Activated CD4-positive, alpha-beta T cell treated with anti-CD3 and anti-CD28 coated beads for 4 hours (primary cell): ENCODE measurements at places on chromosomes 7 and 10.

- DNase-seq = no peak
These were observed 393.1 kb downstream of the EXOC4 start for GRCh38 chr7:133645884-133646391.

DNA sequence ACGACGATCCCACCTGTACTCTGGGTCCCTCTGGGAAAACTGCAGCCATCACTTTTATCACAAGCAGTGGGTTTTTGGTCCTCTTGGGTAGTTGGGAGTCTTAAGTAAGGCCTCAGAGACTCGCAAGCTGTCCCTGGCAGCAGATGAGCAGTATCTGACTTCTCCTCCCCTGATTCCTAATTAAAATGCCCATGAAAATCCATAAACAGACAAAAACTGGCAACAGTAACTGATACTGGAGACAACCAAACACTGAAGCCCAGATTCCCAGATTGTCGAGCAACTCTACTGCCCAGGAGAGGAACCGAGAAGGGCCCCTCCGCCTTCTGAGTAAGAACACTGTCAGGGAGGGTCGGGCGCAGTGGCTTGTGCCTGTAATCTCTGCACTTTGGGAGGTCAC is 333.8 kb downstream of the CALN1 start:
- no peak for DNase-seq

DNA sequence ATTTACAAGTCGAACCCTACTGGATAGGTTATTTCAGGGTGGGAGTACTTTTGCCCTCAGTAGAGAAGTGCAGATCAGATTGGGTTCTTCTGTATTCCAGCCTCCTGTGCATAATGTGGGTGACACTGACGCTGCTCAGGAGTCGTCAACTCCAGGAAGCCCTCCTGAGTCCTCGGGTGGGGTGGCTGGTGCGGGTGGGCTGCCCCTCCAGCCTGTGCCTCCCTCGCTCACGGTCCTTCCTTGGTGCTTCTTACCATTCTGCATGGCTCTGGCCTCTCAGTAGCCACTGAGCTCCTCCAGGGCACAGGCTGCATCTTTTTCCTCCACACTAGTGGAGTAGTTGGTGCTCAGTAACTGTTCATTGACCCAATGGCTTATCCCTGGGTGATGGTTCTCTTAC is 4.3 kb downstream of the CDH23 start:
- no peak for DNase-seq

- DNase-seq = no peak
These were observed 599.6 kb upstream of the POT1 start for GRCh38 chr7:125529249-125529648.

GRCh38 chr7:97639036-97639435 is 92.8 kb upstream of the TAC1 start:
- DNase-seq = no peak

GRCh38 chr10:123841560-123841959 is 50.0 kb downstream of the CPXM2 start:
- DNase-seq = no peak

DNA sequence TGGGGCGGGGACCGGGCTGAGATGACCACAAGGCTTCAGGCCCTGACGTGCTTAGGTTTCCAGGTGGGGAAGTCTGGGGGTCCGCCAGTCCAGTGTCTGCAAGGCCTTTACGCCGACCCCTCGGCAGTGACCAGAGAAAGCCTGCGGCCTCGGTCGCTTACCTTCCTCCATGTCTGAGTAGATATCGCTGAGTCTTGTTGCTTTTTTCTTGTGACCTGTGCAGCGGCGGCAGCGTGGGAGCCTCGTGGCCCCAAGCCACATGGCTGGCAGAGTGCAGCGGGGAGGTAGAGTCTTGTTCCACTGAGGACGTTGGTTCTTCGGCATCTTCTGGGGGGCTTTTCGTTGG is 329 bp downstream of the NOLC1 start:
- peak; percentile 62 for DNase-seq

GRCh38 chr7:47581804-47582763 is at the start of gene TNS3:
Gene TNS3, minus strand, starts transcription at chr7:47582111. Its CDS starts 142,475 bp downstream, at chr7:47439636.
- DNase-seq = no peak

DNA sequence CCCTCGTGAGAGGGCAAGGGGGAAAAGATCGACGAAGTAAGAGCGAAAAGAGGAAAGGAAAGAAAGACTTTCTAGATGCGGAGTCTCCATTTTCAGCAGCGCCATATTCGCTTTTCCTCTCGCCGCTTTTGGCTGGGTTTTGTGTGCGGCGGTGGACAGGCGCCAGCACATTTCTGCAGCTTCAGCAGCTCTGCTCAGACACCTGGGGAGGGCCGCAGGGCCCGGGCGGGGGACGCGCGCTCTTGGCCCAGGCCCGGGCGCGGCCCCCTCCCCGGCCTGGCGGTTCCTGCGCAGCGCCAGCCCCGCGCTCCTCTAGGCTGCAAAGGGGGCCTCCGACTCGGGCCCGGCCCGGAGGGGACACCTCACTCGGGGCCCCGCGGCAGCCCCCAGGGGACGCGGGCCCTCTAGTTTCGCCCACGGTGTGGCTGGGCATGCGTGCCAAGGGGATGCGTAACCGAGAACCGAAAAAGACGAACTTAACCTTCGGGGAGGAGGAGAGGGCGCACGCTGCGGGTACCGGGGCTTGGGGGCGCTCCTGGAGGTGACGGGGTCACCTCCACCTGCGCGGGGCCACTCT is 34.5 kb upstream of the EBLN1 start:
- peak; percentile 54 for DNase-seq

DNA sequence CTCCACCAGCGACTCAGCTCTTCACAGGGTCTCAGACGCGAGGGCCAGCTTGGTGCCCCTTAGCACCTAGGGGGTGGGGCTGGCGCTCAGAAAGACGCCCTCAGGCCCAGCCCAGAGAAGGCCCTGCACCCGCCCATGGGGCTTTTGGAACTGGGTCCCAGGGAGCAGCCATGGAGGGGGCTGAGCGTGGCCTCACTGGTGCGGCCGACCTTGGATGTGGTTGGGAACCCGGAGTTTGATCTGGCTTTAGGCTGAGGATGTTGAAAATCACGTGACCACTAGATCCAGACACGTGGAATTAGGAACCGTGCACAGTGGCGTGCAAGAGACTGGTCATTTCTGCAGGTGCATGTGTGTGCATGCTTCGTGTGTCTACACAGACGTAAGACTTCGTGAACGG is 185.4 kb downstream of the DNAJB6 start:
- DNase-seq = no peak

DNA sequence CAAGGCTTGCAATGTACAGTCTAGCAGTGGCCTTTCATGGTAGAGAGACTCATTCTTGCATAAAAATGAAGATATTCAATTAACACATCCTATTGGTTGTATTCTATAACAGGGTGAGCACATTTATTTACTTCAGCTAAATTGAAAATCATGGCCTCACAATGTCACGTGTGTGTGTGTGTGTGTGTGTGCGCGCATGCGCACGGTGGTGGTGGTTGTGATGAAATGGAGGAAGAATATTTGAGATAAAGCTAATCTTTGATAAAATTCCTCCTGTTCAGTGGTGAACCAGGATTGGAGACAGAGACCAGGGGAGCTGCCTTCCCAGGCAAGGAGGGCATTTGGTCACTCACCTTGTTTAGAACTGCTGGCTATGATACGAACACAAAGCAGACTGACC is 199.8 kb downstream of the DPP6 start:
- DNase-seq = no peak

- DNase-seq = no peak
These were observed 12.2 kb upstream of the PDK4 start for GRCh38 chr7:95608359-95609173.

DNA sequence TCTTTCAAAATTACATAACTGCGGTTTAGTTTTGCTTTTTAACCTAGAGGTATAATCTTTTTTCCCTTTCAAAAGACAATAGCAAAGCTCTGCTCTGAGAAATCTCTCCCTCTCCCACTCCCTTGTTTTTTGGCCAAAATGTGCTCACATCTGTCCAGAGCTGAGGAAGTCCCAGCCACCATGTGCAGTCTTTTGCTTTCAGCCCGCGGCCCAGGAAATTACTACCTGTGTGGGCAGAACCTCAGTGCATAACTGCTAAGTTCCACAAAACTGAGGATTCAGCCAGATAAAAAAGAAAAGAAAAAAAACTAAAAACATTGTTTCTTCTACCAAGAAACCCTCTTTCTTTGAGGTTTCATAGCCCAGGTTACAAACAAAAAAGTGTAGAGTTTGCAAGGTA is 115.0 kb upstream of the HGF start:
- DNase-seq = no peak

- no peak for DNase-seq
These were observed 30.4 kb downstream of the PYROXD2 start for GRCh38 chr10:98384531-98385133.

GRCh38 chr10:125951290-125951689 is 54.9 kb downstream of the FANK1 start:
- no peak for DNase-seq

DNA sequence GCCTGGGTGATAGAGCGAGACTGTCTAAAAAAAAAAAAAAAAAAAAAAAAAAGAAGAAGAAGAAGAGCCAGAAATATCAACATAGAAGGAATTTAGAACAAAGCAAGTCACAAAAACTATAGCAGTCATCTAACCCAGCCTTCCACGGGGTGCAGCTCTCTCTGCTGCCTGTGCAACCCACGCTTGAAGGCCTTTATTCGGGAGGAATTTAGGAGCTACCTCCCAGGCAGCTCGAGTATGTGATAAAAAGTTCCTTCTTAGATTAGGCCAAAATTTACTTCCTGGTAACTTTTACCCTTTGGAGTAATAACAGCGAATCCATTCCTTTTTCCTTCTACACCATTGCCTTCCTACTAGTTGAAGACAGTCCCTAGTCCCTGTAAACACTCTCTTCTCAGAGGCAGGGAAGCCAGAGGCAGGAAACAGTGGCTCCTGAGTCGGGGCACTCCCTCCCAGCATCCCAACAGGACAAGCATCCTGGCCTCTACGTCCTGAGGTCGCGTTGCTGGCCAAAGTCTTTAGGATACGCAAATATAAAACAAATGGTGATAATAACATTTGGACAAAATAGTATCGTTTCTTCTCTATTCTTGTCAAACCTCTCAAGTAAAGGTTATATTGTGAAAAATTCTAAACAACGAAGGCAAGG is 109.3 kb upstream of the KMT2C start:
- DNase-seq = no peak

- no peak for DNase-seq
These were observed 79.8 kb downstream of the CHN2 start for GRCh38 chr7:29274146-29275017.

DNA sequence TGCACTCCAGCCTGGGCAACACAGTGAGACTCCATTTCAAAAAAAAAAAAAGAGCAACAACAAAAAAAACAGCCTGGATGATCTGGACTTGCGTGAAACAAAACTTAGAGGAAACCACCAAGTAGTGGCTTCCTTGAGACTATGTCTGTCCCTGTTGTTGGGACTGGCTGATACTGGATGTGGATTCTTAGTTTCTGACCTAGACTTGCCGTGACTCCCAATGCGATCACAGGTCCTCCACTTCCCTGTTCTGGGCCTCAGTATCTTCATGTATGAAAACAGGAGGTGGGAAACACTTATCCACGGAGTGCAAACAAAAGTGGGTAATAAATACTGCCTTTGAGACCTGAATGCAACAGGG is 125.7 kb downstream of the PRPF18 start:
- no peak for DNase-seq

- no peak for DNase-seq
These were observed 256.5 kb downstream of the FRMD4A start for GRCh38 chr10:14074062-14074884.

GRCh38 chr10:6123532-6123931 is 34.7 kb downstream of the RBM17 start:
- DNase-seq = no peak

DNA sequence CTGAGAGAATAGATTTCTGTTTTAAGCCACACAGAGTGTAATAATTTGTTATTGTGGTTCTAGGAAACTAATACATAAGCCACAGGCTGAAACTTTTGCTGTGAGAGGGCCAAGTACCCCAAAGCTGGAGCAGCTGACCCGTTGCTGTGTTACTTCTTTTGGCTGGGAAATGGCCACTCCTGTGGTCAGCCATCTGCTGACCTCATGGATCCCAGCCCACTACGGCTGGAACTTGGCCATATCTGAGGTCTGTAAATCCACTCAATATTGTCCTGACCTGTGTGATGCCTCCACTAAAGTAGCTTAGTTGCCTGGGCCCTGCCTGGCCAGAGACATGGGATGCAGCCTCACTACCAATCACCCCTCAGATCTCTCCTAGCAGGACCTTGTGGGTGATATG is 17.4 kb upstream of the LOXL4 start:
- no peak for DNase-seq

DNA sequence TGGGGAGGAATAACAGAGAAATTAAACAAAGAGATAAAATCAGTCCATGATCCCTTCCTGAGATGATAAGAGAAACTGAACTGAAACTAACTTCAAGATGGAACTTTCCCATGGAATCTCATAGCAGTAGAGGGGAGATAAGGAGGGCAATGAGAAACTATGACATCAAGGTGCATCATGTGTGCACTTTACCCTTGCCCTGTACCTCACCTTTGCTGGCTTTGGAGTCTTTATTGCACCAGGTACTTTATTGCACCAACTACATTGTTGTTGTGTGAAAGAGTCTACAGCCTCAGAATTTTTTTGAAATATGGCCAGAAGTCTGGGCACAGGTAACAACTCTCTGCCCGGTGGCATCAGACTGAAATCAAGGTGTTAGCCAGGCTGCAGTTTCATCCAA is 11.2 kb upstream of the SMC3 start:
- DNase-seq = no peak

DNA sequence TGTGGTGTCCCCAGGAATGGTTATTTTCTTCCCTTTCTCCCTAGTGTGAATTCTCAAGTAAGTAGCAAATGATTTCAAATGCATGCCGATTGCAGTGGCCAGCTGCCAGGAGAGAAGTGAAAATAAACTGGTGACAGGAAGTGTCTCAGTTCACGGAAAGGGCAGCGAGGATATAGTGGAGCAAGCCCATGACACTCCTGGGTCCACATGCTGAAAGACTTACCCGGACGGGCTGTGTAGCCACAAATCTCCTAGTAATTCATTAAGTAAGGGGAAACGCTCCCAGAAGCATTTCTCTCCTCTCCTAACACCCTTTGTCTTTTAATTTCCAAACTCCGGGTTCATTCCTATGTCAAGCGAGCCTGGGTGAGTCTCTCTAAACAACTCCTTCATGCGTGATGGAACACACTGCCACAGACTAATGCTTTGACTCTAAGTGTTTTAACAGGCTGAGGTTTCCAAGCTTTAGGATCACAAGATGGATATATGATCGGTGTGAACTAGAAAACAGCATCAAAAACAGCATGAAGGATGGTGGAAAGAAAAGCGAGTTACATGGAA is 125.6 kb downstream of the CYP26A1 start:
- DNase-seq = no peak

DNA sequence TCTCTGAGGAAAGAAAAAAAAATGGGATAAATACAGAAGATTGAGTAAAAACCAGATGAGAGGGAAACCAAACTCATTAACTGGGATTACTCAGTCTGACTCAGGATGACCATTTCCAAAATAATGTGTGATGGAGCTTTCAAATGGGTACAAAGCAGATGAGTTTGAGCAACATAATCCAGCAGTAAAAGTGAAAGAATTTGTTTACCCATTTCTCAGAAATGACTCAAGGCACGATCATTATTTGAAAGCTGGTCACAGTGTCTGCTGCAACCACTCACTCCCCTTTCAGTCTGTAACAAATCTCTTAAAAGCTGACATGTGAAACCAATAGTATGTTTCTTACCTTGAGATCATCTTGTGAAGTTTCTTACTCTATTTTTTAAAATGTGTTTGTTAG is 104.7 kb upstream of the KLF14 start:
- no peak for DNase-seq

GRCh38 chr7:52842202-52842900 is 193.1 kb upstream of the POM121L12 start:
- no peak for DNase-seq
